Right kidney (tissue), 9 donors: ENCODE measurements at places on chromosomes 13 and 19.

DNA sequence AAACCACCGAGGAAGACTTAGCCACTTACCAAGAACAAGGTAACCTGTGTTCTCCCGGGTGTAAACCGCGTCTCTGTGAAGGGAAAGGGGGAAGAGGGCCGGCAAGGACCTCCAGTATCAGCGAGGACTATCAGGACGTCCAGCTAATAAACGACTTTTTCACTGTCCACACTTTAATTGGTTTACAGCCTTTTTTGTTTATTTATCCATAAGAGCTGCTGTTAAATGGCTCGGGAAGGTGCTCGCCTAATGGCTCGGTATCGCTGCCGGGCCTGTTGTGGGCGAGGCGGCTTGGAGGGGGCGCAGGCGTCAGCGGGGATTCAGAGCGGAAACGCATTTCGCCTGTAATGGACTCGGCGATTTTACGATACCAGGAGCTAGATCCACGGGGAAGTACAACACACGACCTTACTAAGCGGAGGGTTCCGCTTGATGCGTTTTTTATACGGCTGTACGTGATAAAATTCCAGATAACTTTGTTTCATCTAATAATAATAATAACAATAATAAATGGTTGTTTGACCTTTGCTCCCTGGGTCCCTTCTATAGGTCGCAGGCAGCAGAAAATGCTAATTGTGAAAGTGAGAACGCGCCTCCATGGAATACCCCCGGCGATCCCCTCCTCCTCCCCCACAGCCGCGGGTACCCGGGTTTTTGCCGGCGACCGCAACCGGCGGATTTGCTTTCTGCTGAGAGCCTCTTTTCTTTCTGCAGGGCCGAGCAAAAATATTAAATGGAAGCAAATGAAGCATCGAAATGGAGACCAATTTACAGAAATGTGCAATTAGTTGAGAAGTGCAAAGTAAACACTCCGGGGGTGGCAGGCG lies 2.5 kb upstream of the PDX1 start:
- peak; percentile 60 for DNase-seq

GRCh38 chr19:46328079-46328478 lies 18.8 kb upstream of the PPP5C start:
- no peak for DNase-seq

GRCh38 chr13:102195566-102196462 lies 206.0 kb downstream of the FGF14 start:
- DNase-seq, result no peak

DNA sequence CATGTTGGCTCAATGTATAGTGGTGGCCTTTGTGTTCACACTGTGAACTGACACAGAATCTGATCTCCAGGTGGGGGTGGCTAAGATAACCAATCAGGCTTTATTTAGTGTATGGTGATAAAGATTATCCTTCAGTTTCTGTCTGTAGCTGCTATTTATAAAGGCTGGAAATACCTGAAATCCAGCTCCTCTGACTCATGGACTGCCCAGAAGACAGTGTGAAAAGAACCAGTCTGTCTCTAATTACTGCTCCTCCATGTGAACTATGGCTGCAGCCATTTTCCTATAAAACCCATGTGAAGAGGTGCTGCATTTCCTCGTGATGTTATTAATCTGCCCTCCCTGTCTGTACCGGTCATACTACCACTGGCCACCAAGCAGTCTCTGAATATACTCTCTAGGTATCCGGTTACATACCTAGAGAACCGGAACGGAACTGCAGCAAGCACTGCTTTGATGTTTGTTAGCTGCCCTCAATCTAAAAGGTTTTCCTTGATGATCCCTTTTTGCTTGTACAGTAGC lies 238.0 kb downstream of the LHFPL6 start:
- DNase-seq, result peak; percentile 44

GRCh38 chr19:28656644-28657043 lies 556.3 kb downstream of the UQCRFS1 start:
- no peak for DNase-seq

- no peak for DNase-seq
These were observed 8.8 kb downstream of the DAZAP1 start for GRCh38 chr19:1416014-1416841.

DNA sequence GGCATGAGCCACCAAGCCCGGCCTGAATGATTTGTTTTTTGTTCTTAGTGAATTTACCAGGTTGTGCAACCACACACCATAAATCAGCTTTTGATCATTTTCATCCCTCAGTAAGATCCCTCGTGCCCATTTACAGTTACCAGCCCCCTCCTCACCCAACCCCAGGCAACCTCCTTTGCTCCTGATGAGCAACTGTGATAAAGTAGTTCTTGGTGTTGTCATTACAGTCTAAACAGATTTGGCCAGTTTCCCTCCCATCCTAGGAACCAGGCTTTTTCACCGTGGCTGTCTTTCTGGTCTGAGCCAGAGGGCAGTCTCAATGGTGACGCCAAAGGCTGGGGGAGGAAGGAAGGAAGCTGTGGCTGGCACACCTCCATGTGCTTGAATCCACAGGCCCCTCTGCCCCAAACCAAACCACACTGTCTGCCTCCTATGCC lies 61.2 kb upstream of the WDFY2 start:
- no peak for DNase-seq

DNA sequence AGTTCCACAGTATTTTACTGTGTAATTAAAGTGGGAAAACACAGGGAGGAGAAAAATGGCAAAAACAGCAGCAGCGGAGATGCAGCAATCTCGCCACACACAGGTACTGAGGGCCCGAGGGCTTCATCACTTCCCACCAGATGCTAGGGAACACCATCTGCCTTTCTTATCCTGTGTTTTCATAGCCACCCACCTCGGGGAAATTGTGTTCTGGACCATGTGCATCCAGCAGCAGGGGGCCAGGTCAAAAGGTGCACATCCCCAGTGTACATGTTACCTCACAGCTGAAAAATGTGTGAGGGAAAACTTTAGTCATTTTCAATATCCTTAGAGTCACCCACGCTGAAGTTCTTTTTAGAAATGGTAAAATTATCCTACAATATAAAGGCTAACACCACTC lies 30.2 kb downstream of the PDCD5 start:
- no peak for DNase-seq

DNA sequence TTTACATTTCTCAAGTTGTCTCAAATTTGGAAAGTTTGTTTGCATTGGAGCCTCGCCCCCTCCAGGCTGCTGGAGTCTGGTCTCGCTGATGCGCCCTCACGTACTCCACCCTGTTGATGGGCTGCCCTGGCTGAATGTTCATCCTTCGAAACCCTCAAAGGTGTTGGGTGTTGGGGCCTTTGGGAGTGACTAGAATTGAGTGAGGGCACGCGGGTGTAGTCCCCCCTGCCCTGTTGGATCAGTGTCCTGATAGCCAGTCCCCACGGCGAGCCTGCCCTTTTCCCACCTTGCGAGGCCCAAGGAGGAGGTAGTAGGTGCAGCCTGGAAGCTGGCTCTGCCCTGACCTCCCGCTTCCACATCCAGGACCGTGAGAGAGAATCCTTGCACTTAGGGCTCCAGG lies 14.8 kb downstream of the TFDP1 start:
- no peak for DNase-seq

GRCh38 chr19:47374876-47375693 lies 26.0 kb downstream of the DHX34 start:
- no peak for DNase-seq

GRCh38 chr19:3722443-3723109 lies 14.4 kb downstream of the TJP3 start:
- no peak for DNase-seq

GRCh38 chr19:782185-782877 lies 14.9 kb upstream of the PTBP1 start:
- peak; percentile 75 for DNase-seq

- no peak for DNase-seq
These were observed 59.4 kb upstream of the SPRY2 start for GRCh38 chr13:80400164-80400864.

DNA sequence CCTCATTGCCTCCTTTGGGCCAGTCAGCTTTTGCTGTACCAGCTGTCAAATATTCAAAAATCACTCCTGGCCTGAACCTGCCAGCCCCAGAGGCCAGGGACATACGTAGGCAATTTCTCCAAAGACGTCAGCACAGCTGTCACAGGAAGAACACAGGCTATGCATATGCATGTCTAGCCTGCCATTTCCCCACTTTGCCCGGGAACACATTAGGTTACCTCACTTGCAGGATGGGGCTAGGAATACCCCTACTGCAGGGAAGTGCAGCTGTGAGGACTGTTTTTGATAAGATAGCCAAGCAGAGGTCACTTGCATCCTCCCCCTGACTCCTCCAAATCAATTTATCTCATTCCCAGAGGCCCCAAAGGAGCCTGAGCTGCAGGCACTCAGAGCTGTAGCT lies 2.8 kb downstream of the ZNF667 start:
- no peak for DNase-seq

- no peak for DNase-seq
These were observed 823.5 kb downstream of the PCDH17 start for GRCh38 chr13:58455094-58455493.

- DNase-seq, result no peak
These were observed 415.9 kb downstream of the NDFIP2 start for GRCh38 chr13:79896851-79897250.

DNA sequence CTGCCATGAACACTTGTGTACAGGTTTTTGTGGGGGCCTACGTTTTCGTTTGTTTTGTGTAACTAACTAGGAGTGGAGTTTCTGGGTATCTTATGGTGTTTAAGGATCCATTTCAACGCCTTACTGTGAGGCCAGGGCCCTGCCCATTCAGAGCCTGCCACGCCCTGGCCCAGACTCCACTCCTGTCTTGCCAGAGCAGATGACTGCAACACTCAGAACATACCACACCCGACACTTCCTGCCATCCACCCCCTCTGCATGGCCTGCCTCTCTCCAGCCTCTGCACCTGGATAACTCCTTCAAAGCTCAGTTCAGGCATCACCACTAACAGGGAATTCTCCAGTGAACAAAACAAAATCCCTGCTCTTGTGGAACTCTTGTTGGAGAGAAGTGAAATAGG lies 43.2 kb downstream of the RGCC start:
- no peak for DNase-seq

DNA sequence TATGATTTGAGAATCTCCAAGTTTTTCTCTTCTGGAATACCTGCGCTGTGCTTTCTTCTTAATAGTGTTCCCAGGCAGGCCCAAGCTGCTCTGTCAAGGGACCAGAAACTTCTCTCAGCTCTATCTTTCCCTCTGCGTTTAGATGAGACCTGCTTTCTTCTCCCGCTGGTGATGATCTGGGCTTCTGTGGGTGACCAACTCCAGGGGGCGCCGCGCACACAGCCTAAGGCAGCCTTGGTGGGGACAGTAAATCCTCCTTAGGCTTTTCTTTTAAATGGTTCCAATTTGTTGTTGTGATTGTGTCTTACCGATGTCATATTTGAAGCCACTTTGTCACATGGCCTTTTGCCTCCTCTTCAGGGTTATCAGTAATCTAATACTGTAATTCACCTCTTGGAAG lies 439.4 kb upstream of the KLF12 start:
- DNase-seq, result no peak

- DNase-seq, result no peak
These were observed 42.2 kb downstream of the HSPH1 start for GRCh38 chr13:31119526-31119925.

- no peak for DNase-seq
These were observed 307.0 kb downstream of the ZNF536 start for GRCh38 chr19:30679153-30679702.

DNA sequence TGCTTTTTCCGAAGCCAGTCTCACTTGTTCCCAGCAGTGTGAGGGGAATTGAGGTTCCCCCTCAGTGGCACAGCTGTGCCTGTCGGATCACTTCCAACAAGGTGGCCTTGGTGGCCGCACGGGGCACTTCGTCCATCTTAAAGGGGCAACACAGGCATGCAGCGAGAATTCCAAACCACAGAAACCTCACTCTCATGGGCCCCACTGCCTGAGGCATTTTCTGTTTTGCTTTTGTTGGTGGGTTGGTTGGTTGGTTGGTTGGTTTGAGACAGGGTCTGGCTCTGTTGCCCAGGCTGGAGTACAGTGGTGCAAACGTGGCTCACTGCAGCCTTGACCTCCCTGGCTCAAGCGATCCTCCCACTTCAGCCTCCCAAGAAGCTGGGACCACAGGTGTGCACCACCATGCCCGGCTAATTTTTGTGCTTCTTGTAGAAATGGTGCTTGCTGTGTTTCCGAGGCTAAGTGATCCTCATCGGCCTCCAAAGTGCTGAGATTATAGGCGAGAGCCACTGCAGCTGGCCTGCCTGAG lies 3.7 kb upstream of the NDUFS7 start:
- no peak for DNase-seq

- no peak for DNase-seq
These were observed 30.1 kb downstream of the EPS15L1 start for GRCh38 chr19:16441661-16442162.

DNA sequence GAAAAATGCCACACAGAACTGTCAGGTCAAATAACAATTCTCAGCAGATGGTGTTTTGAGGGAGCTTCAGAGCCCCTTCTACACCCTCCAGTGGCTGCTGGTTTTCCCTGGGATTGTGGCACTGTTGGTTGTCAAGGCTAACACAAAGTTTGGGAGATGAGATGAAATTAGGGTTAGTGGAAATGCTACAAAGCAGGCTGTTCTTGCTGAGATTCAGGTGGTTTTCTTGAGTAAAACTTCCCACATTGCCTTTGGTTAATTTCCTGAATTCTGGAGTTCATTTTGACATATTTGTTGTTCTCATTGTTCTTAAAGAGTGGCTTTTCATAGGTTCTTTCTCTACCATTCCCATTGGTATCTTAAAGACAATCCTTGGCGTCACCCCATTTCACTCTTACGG lies 22.1 kb downstream of the MED4 start:
- DNase-seq, result no peak

- no peak for DNase-seq
These were observed 1.9 kb upstream of the ZNF653 start for GRCh38 chr19:11507370-11508078.

DNA sequence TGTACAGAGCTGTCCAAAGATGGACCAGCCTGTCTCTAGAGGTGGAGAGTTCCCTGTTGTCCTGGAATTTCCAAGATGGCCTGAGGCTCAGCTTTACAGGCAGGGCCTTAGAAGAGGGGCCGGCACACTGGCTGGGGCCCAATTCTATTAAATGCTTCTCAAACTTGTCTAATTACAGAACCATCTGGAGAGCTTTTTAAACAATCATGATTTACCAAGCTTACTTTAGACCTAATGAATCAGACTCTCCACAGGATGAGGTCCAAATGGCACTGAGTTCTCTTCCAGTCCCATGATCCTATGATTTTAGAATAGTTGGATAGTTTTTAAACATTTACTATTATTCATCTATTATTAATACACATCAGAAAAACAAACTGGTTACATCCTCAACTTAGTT lies 123.5 kb downstream of the DNAJC3 start:
- DNase-seq, result no peak

- no peak for DNase-seq
These were observed 14.5 kb downstream of the FFAR2 start for GRCh38 chr19:35462476-35462953.
